ENCODE measurements at places on chromosomes 7 and 10.

DNA sequence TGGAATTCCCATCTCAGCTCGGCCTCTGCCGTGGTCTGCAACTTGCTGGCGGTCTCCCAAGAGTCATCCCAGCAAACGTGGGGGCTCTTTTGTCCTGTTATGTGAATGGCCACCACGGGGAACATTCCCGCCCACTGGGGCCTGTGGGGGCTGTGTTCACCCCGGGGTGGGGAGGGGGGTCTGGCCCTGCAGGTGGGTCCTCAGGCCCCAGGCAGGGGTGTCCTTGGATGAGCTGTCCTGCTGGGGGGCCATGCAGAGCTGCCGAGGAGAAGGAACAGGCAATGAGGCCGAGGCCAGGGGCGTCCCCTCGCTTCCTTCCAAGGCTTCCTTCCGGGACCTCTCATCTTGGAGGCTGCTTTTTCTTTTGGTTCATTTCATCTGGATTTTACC is 24.4 kb upstream of the PITRM1 start:
- no peak for DNase-seq

- peak; percentile 54 for DNase-seq
Measured at GRCh38 chr10:52357971-52358370, 43.9 kb downstream of the DKK1 start.

DNA sequence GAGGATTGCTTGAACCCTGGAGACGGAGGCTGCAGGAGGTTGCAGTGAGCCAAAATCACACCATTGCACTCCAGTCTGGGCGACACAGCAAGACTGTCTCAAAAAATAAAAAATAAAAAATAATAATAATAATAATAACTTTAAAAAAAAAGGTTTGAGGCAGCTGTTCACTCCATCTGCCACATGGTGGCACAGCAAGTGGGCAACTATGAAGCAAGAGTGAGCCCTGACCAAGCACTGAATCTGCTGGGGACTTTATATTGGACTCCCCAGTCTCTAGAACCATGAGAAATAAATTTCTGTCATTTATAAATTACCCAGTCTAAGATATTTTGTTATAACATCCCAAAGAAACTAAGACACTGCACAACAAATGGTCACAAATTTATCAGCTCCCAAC is 14.6 kb upstream of the BRI3 start:
- peak; percentile 32 for DNase-seq

GRCh38 chr7:39709029-39709428 is 85.7 kb downstream of the RALA start:
- no peak for DNase-seq

DNA sequence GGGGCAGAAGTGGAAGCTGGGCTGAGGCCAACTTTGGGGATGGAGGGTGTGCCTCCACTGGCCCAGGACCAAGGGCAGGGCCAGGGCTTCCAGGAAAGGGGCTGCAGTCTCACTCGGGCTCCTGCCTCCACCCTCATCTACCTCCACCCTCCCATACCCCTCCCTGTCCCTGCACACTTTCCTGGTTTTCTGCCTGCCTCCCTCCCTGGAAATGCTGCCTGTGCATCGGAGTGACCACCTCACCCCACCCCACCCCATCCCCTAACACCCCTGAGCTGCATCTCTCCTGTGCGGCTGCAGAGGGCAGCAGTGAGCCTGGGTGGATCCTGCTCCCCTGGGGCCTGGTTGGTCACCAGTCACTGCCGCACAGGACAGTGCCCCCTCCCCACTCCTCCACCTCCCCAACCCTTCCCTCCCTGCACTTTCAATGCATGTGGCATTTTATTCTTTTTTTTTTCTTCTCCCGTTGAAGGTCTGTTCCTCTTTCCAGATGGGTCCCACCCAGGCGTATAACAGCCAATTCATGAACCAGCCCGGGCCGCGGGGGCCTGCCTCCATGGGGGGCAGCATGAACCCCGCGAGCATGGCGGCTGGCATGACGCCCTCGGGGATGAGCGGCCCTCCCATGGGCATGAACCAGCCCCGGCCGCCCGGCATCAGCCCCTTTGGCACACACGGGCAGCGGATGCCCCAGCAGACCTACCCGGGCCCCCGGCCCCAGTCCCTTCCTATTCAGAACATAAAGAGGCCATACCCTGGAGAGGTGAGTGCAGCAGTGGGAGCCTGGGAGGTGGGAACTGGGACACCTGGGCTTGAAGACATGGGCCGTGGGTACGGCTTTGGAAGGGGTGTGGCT is 54.1 kb upstream of the PPIF start:
- no peak for DNase-seq

GRCh38 chr7:138875794-138876193 is 77.8 kb upstream of the ATP6V0A4 start:
- peak; percentile 98 for DNase-seq

- DNase-seq, result peak; percentile 70
Measured at GRCh38 chr10:35643151-35644049, 1.3 kb upstream of the FZD8 start.

- DNase-seq, result peak; percentile 89
Measured at GRCh38 chr10:30170814-30171213, 111.4 kb upstream of the JCAD start.

DNA sequence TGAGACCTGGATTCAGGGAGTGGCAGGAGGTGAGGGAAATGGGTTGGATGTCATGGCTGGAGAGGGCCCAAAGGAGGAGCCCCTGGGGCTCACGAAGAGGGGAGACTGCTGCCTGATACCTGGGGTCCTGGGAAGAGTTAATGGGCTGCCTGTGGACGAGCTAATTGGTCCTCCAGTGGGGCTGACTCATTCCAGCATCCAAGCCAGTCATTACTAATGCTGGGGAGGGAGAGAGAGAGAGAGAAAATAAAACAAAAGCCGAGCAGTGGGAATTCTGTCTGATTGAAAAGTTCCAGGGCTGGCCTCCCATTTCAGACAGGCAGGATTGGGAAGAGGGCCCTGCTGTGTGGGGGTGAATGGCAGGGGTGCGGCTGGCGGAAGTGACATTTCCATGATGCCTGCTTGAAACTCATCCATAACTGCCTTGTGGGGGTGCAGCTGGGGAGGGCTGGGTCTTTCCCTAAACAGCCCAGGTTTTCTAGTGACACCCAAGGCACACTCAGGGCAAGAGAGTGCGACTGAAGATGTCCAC is 297.8 kb downstream of the RPS24 start:
- peak; percentile 67 for DNase-seq

- DNase-seq, result no peak
Measured at GRCh38 chr10:97584798-97585438, 729 bp downstream of the HOGA1 start.

Data from amniotic epithelial cell (primary cell).